ENCODE measurements at places on chromosomes 7 and 10.

GRCh38 chr7:26479581-26479980 lies 187.9 kb downstream of the SNX10 start:
- DNase-seq = no peak

GRCh38 chr7:74202841-74203556 lies 6.8 kb upstream of the LAT2 start:
- no peak for DNase-seq

GRCh38 chr7:48708635-48709034 lies 215.7 kb upstream of the CDC14C start:
- no peak for DNase-seq

- no peak for DNase-seq
Measured at GRCh38 chr10:127227663-127228062, 31.3 kb upstream of the INSYN2A start.

GRCh38 chr10:93344691-93345090 lies 137.4 kb downstream of the MYOF start:
- DNase-seq = no peak
